ENCODE measurements at places on chromosomes 16 and 17. TPM values are rescaled to one million over a fixed set of nuclear protein-coding genes. Genes with fewer than 3 reads are reported as not detected.
A peak's percentile ranks its signal among the peaks of the same experiment; 100 is the strongest.

DNA sequence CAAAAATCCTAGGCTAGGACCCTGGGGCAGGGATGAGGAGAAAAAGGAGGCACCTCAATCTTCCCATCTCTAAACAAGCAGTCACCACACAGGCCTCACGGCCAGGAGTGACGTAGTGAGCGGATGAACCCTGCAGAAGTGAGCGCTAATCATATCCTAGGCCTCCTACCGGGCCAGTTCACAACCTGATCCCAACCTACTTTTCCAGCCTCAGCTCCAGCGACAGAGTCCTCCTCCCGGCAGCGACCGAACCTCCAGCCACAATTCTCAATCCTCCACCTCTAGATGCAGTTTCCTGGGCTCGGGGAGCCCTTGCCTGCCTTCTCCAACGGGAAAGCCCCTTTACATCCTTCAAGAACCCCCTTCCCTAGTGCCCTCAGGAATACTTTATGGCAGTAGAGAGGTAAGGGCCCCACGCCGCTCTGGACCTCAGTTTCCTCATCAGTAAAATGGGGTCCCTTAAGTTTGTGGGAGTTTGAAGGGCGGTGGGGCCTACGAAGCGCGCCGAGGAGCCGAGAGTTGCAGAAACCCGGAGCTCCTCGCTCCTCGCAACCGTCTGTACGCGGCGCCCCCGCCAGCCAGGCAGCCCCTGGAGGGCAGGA lies 1.4 kb downstream of the ZNF668 start:
- H3K36me3 ChIP-seq = no peaks in the 10 kb centered on the region
- H3K4me3 ChIP-seq = peak overlapping the region; percentile 89
- peaks cover 29% of the 10 kb centered on the region for H3K4me1 ChIP-seq
- H3K27ac ChIP-seq = peak overlapping the region; percentile 92
- no peaks in the 10 kb centered on the region for H3K27me3 ChIP-seq

DNA sequence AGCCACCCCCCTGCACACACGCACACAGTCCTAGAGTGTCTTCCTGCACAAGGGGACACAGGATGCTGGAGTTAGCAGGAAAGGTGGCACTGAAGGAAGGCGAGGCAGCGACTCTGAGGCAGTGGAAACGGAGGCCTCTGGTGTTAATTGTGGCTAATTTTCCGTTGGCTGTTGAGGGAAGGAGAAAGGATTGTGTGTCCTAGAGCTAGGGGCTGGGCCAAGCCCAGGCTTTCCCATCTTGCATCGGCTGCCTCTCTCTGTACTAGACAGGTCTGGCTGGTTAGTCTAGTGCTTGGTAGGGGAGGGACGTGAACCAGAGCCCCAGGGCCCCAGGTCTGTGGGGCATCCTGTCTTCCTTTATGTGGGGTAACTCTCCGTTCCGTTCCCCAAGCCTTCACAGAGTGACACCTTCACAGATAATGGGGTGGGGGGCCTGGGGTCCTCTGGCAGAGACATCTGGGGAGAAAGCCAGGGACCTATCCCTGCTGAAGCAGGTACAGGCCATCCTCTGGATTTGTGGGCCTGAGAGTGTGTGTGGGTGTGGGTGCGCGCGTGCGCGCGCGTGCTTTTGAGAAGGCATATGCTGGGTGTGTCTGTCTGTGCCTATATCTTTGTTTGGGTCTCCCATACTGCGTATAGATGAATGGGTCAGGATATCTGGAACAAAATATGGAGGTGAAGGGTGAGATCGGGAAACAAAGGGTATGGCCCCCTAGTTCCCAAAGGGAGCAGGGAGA lies at the start of gene CHD3:
Gene CHD3, plus strand, starts transcription at position 606 of the 737 bp plus-strand sequence. CDS start 212 bp downstream, outside the sequence.
- DNase-seq = peak; percentile 36
- H3K27ac ChIP-seq = peak within 1 kb of the TSS; percentile 90
- H3K36me3 ChIP-seq = peaks cover 24% of the 10 kb centered on the region
- H3K27me3 ChIP-seq = no peaks in the 10 kb centered on the region

TMEM100 gene
- total RNA-seq = 2.8 TPM

DNA sequence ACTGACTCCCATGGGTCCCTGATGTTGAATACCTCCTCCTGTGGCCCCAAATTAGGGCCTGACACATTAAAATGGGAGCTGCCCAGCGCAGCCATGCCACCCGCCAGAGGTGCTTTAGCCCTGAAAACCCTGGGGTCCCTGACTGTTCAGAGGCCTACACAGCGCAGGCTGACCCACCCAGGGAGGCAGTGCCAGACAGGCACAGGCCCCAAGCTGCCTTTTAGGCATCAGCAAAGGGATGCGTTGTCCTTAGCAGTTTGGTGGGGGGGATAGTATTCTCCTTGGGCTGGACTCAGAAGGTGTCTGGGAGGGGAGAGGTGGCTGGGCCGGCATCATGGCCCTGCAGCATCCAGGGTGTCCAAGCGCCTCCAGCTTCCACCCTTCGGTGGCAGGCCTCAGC lies 1.4 kb downstream of the RAPGEFL1 start:
- no peaks in the 10 kb centered on the region for H3K27me3 ChIP-seq
- peaks cover 13% of the 10 kb centered on the region for H3K36me3 ChIP-seq
- no peak overlapping the region for H3K4me3 ChIP-seq
- no peak for DNase-seq

GRCh38 chr16:6258056-6258455 lies 1074.6 kb upstream of the RBFOX1 start:
- no peaks in the 10 kb centered on the region for H3K27me3 ChIP-seq
- H3K36me3 ChIP-seq = no peaks in the 10 kb centered on the region
- H3K27ac ChIP-seq = no peak overlapping the region
- no peak overlapping the region for H3K4me3 ChIP-seq
- H3K4me1 ChIP-seq = no peaks in the 10 kb centered on the region

DNA sequence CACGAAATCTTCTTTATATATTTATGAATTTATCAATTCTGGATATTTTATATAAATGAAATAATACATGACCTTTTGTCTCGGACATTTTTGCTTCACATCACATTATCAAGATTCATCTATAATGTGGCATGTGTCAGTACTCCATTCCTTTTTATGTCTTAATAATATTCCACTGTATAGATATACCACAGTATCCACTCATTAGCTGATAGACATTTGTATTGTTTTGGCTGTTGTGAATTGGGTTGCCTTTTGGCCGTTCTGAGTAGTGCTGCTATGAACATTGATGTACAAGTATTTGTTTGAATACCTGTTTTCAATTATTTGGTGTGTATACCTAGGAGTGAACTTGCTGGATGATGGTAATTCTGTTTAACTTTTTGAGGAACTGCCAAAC lies 323.8 kb upstream of the CA10 start:
- H3K4me3 ChIP-seq = no peak overlapping the region
- H3K27ac ChIP-seq = no peak overlapping the region
- no peaks in the 10 kb centered on the region for H3K27me3 ChIP-seq
- no peaks in the 10 kb centered on the region for H3K4me1 ChIP-seq

Data from adrenal gland (tissue), 19 donors.